Stimulated activated CD8-positive, alpha-beta memory T cell treated with anti-CD3 and anti-CD28 coated beads, Interleukin-2, amount 100 ng/mL, for 1 hour (primary cell): ENCODE measurements at places on chromosomes 16 and 17.

DNA sequence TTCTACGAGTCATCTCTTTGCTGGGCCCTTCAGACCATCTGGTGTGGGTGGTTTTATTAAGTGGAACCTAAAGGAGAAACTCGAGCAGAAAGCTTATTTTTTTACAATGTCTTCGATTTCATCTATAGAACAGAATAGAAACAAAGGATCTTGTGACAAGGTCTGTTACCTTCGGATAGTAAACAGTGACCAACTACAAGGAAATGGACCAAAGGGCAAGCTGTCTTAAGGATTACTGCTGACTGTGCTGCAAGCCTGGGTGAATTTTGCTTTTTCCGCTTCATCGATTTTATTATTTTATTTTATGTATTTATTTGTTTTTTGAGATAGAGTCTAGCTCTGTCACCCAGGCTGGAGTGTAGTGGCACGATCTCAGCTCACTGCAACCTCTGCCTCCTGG is 348.9 kb upstream of the ERCC4 start:
- DNase-seq, result no peak

GRCh38 chr17:38881600-38882191 is 11.8 kb downstream of the LASP1 start:
- DNase-seq, result no peak

- DNase-seq, result no peak
Measured at GRCh38 chr16:69223882-69224281, 36.9 kb downstream of the SNTB2 start.

- no peak for DNase-seq
Measured at GRCh38 chr17:37674511-37674910, 31.3 kb upstream of the DDX52 start.

DNA sequence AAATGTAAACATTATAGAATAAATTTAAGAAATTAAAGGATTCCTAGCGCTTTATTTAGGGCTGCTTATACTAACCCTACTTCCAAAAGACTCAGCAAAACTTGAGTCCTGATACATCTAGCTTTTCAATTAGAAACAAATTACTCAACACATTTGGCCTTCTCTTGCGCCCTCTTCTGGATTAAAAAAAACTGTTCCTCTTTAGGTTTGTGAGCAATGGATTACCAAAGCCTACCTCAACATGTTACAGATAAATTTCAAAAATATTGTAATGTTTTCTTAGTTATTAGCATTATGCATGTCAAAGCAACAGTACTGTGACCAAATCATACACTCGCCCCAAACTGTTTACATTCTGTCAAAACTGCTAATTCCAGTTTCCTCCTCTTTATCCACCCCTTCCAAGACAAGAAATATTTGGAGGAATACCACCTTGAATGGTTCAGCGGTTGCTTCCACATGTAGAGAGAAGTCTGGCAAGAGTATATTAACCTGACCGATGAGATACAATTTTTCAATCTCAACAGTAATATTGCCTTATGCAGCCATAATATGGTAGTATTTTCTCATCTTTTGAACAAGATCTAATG is 2.7 kb downstream of the NUFIP2 start:
- no peak for DNase-seq

GRCh38 chr17:16980813-16981731 is 9.2 kb upstream of the TNFRSF13B start:
- DNase-seq, result no peak

- DNase-seq, result no peak
Measured at GRCh38 chr17:60091109-60091508, 12.4 kb upstream of the HEATR6 start.

GRCh38 chr16:50318796-50319578 is 49.8 kb downstream of the BRD7 start:
- no peak for DNase-seq

DNA sequence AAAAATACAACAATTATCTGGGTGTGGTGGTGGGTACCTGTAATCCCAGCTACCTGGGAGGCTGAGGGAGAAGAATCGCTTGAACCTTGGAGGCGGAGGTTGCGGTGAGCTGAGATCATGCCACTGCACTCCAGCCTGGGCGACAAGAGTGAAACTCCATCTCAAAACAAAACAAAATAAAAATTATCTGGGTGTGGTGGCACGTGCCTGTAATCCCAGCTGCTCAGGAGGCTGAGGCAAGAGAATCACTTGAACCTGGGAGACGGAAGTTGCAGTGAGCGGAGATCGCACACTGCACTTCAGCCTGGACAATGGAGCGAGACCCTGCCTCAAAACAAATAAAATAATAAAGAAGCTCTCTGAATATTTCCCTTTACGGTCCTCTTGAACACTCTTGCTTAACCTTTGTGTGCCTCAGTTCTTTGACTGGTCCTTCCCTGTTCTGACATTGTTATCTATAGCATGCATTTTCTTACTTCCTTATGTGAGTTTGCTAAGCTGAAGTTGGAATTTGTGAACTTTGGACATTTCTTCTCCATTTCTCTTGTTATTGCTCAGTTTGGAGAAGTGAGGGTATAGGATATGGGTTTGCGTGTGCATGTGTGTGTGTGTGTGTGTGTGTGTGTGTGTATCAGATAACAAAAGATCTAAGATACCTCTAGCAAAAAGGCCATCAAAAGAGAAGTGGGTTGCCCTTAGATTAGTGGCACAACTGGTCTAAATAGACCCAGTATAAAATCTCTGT is 29.7 kb upstream of the WSB1 start:
- no peak for DNase-seq

- no peak for DNase-seq
Measured at GRCh38 chr16:46658925-46659324, 30.1 kb downstream of the VPS35 start.

DNA sequence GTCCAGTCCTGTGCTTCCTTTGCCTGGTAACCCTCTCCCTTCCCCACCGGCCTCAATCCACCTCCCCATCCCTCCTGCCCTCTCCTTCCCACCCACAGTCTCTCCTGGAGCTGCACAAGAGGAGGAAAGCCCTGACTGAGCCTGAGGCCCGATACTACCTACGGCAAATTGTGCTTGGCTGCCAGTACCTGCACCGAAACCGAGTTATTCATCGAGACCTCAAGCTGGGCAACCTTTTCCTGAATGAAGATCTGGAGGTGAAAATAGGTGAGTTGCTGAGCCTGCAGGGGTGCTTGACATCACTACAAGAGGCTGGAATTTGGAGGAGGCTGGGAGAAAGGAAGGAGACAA is 1.3 kb downstream of the PLK1 start:
- DNase-seq, result no peak

DNA sequence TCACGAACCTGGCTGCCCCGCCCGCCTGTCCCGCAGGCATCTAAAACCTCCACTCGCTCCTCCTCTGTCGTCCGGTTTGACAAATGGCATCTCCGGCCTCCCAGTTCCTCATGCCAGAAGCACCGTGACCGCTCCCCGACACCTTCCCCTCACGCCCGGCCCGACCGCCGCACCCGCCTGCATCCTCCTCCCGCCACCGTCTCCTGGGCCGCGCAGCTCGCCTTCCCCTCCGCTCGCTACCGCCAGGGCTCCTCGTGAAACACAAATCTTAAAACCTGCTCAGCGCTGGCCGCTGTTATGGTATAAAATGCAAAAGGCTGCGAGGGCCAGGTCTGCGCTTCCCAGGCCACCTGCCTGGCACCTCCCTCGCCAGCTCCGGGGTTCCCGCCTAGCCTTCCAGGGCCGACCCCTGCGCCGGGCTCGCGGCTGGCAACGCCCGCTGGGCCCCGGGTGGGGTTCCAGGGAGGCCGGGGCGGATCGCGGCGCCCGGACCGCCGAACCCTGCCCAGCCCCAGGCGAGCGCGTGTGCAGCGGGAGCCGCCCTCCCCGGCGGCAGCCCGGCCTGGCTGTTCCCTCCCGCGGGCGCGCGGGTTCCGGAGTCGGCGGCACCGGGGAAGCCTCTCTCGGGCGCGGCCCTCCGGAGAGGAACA is 488 bp downstream of the SPSB3 start:
- no peak for DNase-seq

- DNase-seq, result no peak
Measured at GRCh38 chr16:89009343-89010209, 32.6 kb upstream of the CBFA2T3 start.

DNA sequence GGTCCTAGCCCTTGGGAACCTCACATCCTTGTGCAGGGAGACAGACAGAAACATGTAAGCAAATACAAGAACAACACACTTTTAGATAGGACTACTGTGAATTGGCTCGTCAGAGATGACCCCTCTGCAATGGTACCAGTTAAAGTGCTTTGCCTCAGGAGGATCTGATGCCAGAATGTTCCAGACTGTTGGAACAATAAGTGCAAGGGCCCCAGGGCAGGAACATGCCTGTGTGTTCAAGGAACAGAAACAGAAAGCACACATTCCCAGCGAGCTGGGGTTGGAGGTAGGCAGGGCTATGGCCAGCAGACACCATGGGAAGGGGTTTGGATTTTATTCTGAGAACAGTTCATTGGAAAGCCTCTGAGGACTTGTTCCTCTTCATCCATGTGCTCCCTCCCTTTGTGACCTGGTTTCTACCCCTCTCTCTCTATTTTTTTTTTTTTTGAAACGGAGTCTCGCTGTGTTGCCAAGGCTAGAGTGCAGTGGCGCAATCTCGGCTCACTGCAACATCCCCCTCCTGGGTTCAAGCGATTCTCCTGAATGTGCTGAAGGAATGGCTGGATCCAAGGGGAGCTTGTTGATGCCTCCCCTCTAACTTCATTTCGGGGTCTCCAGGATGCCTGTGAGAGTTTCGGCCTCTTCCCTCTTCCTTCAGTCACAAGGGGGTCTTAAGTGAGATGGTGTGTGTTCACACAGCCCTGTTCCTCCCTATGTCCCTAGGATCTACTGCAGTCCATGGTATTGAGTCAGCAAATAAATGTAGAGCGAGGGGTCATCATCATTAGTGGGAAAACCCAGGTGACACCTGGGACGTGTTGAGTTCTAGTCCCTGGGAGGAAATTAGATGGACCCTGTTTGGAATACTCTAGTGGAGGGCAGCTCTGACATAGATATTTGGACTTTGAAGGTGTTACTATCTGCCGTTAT is 6.4 kb downstream of the STAT5A start:
- no peak for DNase-seq

DNA sequence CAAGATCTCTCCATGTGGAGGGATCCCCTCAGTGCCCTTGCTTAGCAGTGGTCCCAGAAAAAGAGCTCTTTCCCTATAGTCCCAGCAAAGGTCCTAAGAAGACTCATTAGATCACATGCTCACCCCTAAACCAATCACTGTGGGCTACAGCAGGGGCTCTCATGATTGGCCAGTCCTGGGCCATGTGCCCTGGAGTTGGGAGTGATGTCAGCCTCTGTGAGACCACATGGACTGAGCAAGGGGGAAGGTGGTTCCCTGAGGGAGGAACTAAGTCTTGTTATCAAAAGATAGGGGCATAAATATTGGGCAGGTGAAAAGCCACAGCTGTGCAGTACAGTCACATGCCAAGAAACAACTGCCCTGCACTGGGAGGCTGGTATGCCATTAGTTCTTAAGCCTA is 51.3 kb downstream of the SCNN1B start:
- no peak for DNase-seq

DNA sequence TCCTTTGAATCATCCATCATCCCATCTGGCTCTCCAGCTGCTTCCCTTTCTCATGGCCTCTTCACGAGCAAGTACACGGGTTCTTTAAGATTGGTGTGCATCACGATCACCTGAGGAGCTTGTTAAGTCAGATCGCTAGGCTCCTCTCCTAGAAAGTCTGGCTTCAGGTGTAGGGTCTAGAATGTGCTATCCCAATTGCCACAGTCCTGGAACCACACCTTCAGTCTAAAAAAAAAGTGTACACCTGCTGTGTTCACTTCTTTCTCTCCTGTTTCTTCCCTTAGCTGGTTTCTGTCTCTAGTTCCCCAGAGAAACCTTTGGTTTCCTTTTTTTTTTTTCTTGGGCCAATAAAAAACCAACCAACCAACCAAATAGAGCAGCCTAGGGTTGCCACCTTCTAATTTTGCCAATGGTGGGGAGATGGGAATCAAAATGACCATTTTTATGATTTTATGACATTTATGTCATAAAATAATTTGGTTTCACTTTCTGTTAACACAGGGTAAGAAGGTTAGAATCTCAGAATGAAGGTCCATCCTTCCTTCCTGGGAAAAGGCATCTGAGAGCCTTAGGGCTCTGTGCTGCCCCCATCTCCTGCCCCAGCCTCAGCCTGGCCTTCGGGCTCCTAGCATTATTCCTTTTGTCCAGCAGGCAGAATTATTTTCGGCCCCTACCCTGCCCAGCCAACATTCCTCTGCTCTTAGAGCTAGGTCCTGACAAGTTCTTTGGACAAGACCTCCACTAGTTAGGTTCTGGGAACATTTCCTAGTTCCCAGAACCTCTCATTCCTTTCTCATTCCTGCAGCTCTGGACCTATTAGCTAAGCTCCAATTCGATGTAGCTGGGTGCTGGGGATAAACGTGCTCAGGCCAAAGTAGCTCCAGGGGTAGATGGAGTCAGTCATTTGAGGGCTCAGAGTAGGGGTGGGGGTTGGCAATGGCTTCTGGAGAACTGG is 1.9 kb upstream of the GGT6 start:
- DNase-seq, result no peak

DNA sequence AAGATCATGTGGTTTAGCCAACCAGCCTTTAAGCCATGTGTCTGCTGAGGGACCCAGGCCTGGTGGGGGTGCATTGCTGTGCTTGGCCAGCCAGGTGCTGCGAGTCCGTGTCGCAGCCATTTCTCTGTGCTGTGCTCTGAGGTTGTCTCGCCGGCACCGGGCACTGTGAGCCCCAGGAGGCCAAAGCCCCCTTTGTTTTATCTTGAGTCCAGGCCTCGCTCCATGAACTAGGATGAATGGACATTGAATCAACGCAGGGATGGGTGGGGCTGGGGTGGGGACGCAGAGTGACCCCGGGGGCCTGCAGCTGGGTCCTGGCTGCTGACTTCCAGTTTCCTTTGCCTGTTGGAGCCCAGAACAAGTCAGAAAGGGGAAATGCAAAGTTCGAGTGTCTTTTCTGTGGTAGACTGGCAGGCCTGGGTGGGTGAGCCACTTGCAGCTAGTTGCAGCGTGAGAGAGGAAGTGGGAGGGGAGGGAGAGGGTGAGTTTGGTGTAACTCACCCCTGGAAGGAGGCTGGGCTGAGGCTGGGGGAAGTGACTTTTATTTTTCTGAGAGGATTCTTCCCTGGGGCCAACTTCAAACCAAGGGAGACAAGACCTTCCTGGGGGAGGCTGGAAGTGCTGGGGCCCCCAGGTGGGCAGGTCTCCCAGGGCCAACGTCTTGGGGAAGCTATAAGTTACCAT is 324.7 kb downstream of the SEC14L1 start:
- DNase-seq, result peak; percentile 56

- no peak for DNase-seq
Measured at GRCh38 chr16:55499951-55500529, 8.8 kb upstream of the LPCAT2 start.

DNA sequence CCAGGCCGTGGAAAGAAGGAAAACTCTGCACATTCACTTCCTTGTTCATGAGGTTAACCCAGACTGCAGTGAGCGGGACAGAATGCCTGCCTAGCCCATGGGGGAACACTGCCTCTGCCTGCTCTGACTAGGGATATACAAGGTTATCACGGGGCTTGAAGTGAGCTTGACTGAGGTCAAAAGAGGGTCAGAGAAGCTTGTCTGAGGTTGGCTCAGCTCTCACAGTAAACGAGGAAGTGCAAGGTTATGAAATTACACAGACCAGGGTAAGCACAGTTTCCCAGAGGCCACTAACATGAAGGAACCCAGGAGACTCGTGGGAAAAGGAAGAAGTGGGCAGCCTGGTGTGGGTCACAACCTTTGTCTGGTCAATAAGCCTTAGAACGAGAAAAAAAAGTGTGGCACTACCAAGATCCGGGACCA is 28.7 kb downstream of the HIC1 start:
- DNase-seq, result no peak

- no peak for DNase-seq
Measured at GRCh38 chr16:23594186-23594585, 1.9 kb downstream of the NDUFAB1 start.

GRCh38 chr17:65170839-65171238 is 33.7 kb downstream of the RGS9 start:
- no peak for DNase-seq
